ENCODE measurements at places on chromosomes 7 and 10. TPM values are rescaled to one million over a fixed set of nuclear protein-coding genes. Genes with fewer than 3 reads are reported as not detected.

MRC1 gene
- polyA plus RNA-seq, result 0.07 TPM

- DNase-seq, result no peak
- H3K27me3 ChIP-seq, result no peaks in the 10 kb centered on the region
- peaks cover 35% of the 10 kb centered on the region for H3K4me1 ChIP-seq
- no peaks in the 10 kb centered on the region for H3K36me3 ChIP-seq
Measured at GRCh38 chr10:119597405-119598186, 832 bp upstream of the TIAL1 start.

HMX2 gene
- polyA plus RNA-seq, result not detected

- no peaks in the 10 kb centered on the region for H3K36me3 ChIP-seq
- H3K27ac ChIP-seq, result no peak overlapping the region
- no peaks in the 10 kb centered on the region for H3K4me1 ChIP-seq
- DNase-seq, result no peak
- no peaks in the 10 kb centered on the region for H3K27me3 ChIP-seq
Measured at GRCh38 chr10:126160971-126161630, 227.2 kb downstream of the ADAM12 start.

FGF8 gene
- polyA plus RNA-seq, result not detected

DNA sequence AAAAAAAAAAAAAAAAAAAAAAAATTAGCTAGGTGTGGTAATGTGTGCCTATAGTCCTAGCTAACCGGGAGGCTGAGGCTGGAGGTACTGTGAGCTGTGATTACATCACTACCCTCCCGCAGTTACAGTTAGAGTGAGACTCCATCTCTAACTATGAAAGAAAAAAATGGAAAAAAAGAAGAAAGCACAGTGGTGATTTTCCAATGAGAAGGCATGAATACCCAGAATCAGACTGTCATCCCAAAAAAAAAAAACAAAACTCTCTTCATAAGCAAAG lies 269.9 kb upstream of the MKLN1 start:
- H3K27ac ChIP-seq, result peak overlapping the region; percentile 64
- H3K36me3 ChIP-seq, result no peaks in the 10 kb centered on the region
- no peaks in the 10 kb centered on the region for H3K27me3 ChIP-seq

DNA sequence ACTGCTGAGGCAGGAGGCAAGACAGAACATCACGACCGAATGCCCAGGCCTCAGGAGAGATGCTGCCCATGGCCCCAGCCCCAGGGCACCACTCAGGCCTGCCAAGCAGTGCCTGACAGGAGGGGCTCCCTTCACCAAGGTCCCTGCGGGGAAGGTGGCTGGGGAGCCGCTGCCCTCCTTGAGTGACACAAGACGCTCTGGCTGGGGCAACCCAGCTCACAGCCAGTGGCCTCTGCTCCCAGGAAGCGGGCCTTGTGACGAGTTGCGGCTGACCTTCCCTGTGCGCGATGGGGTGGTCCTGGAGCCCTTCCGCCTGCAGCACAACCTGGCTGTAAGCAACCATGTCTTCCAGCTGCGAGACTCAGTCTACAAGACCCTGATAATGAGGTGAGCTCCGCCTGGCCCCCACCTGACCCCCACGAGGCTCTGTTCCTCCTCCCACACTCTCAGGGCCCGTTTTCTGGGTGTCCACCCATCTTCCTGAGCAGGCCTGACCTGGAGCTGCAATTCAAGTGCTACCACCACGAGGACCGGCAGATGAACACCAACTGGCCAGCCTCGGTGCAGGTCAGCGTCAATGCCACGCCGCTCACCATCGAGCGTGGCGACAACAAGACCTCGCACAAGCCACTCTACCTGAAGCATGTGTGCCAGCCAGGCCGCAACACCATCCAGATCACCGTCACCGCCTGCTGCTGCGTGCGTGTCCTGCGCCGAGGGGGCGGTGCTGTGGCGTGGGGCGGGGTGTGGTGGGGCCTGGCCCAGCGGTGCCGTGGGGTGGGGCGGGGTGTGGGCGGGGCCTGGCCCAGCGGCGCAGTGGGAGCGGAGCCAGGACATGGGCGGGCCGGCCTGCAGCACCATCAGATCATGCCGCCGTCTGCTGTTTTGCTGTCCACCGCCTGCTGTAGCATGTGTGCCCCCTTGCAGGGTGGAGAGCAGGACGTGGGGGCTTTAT lies 12.8 kb downstream of the ZMIZ2 start:
- H3K27ac ChIP-seq, result no peak overlapping the region
- no peak overlapping the region for H3K4me3 ChIP-seq
- H3K27me3 ChIP-seq, result no peaks in the 10 kb centered on the region
- DNase-seq, result no peak

DNA sequence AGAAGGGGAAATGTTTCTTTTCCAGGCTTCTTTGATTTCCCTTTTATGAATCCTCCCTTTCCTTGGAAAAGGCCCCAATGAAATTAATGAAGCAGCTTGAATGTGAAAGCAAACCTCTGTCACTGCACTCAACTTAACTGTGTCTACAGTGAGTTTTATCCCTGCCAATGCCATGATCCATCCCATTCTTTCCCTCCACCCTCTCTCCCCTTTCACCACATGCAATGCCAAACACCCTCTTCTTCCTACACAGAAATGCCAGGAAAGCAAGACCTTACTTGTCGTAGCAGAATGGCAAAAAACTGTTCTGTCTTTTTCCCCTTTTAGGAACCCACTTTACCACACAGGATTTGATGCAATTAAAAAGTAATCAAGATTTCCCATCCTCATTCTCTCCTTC lies 47.3 kb upstream of the TRIL start:
- no peaks in the 10 kb centered on the region for H3K27me3 ChIP-seq
- no peaks in the 10 kb centered on the region for H3K4me1 ChIP-seq
- DNase-seq, result no peak
- no peak overlapping the region for H3K27ac ChIP-seq
- no peak overlapping the region for H3K4me3 ChIP-seq

GRCh38 chr10:16439295-16439694 lies 2.5 kb downstream of the PTER start:
- H3K4me3 ChIP-seq, result no peak overlapping the region
- H3K4me1 ChIP-seq, result peaks cover 52% of the 10 kb centered on the region
- no peaks in the 10 kb centered on the region for H3K27me3 ChIP-seq
- no peak for DNase-seq
- no peaks in the 10 kb centered on the region for H3K36me3 ChIP-seq

DNA sequence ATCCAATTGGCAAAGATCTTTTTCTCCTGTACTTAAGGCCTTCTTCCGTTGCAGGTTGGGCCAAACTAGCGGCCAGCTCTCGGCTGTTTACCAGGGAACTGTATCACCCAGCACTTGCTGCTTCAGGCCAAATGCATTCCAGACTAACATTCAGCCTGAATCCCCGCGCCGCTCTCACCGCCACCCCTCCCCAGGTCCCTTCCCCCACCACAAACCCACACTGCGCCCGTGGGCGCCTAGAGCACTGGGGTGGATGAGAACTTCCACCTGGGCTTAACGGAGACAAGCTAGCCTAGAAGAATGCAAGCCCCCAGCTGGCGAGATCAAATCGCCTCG lies 676 bp downstream of the TCAF1 start:
- H3K4me3 ChIP-seq, result peak overlapping the region; percentile 68
- H3K27me3 ChIP-seq, result no peaks in the 10 kb centered on the region
- peak overlapping the region; percentile 75 for H3K27ac ChIP-seq
- H3K36me3 ChIP-seq, result no peaks in the 10 kb centered on the region
- no peak for DNase-seq

CRYGN gene
- polyA plus RNA-seq, result not detected

- no peaks in the 10 kb centered on the region for H3K4me1 ChIP-seq
- DNase-seq, result no peak
- H3K36me3 ChIP-seq, result no peaks in the 10 kb centered on the region
- H3K4me3 ChIP-seq, result no peak overlapping the region
Measured at GRCh38 chr10:121332829-121333765, 265.1 kb downstream of the FGFR2 start.

ODAD2 gene
- polyA plus RNA-seq, result not detected

- H3K4me1 ChIP-seq, result peaks cover 28% of the 10 kb centered on the region
- no peak for DNase-seq
- H3K27me3 ChIP-seq, result no peaks in the 10 kb centered on the region
- H3K27ac ChIP-seq, result no peak overlapping the region
Measured at GRCh38 chr10:30784524-30784896, 155.0 kb upstream of the LYZL2 start.

ZPBP gene
- polyA plus RNA-seq, result not detected

- no peak overlapping the region for H3K27ac ChIP-seq
- no peaks in the 10 kb centered on the region for H3K36me3 ChIP-seq
- no peak overlapping the region for H3K4me3 ChIP-seq
- no peaks in the 10 kb centered on the region for H3K27me3 ChIP-seq
- peaks cover 3% of the 10 kb centered on the region for H3K4me1 ChIP-seq
- DNase-seq, result no peak
Measured at GRCh38 chr7:713139-713457, 13.4 kb upstream of the DNAAF5 start.

DNA sequence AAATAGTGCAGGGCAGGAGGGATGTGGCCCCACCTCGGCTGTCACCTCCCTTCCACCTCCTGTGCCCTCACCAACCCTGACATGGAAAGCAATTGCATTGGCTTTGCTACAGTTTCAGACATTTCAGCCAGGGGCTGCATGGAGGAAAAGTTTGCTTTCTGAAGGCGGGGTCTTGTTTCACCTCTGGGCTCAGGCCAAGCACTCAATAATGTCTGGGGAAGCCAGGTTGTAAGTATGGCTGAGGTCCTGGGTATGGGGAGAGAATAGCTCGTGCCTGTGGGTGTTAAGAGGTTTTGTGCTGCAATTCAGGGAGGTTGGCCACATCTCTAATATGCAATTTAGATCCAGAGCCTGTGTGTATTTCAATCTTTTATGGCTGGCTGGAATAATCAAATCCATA lies 238.4 kb upstream of the MKI67 start:
- no peaks in the 10 kb centered on the region for H3K4me1 ChIP-seq
- no peak for DNase-seq
- H3K27ac ChIP-seq, result no peak overlapping the region

DNA sequence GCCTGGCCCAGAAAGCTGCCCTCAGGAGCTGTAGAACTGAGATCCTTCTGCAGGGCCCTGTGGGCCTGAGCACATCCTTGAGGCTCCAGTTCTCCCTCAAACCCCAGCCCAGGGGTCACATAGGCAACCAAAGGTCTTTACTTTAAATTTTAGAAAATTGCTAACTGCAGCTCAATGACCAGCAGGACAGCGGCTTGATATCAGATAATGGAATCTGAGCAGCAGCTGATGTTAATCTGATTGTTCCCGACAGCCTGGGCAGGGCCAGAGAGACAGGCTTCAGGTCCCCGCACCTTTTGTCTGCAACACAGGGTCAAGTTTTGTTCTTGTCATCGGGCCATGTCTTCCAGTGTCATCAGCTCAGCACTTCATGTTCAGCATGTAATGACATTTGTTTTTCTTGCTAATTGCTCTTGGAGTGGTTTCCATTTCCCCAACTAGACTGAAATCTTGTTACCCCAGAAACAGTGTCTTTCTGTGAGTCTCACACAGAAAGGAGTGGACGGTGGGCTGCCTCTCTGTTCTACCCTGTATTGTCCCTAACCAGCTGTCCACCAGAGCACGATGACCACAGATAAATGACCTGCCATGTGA lies 91.0 kb downstream of the PAXIP1 start:
- no peak overlapping the region for H3K4me3 ChIP-seq
- H3K36me3 ChIP-seq, result no peaks in the 10 kb centered on the region
- H3K27ac ChIP-seq, result no peak overlapping the region
- peaks cover 5% of the 10 kb centered on the region for H3K4me1 ChIP-seq

SEMA3A gene
- not detected for polyA plus RNA-seq

DNA sequence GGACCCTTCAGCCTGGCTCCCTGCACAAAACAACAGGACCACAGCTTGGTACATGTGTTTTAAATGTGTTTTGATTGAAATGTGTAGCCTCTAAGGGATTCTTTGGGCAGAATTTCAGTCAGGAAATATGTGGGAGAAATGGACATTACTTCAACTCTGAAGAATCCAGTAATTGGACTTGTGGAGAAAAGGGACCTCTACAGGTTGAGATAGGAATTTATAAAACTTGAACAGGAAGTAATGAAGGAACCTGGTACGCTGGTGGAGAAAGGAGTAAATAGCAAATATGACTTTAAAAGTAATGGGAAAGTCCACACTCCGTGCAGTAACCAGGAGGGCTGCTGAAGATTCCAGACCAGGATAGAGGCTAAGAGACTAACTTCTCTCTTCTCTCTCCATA lies 220.5 kb downstream of the LHFPL3 start:
- DNase-seq, result no peak
- no peak overlapping the region for H3K4me3 ChIP-seq
- no peaks in the 10 kb centered on the region for H3K4me1 ChIP-seq
- no peaks in the 10 kb centered on the region for H3K27me3 ChIP-seq

- peaks cover 13% of the 10 kb centered on the region for H3K4me1 ChIP-seq
- H3K4me3 ChIP-seq, result no peak overlapping the region
- no peak overlapping the region for H3K27ac ChIP-seq
- no peak for DNase-seq
- no peaks in the 10 kb centered on the region for H3K27me3 ChIP-seq
Measured at GRCh38 chr7:2247141-2247995, 5.3 kb downstream of the NUDT1 start.

- H3K27me3 ChIP-seq, result no peaks in the 10 kb centered on the region
- H3K36me3 ChIP-seq, result no peaks in the 10 kb centered on the region
- no peak overlapping the region for H3K4me3 ChIP-seq
- H3K4me1 ChIP-seq, result no peaks in the 10 kb centered on the region
- H3K27ac ChIP-seq, result no peak overlapping the region
Measured at GRCh38 chr10:15609246-15609645, 110.5 kb downstream of the ITGA8 start.

TMEM229A gene
- not detected for polyA plus RNA-seq

Measured in CD4-positive, alpha-beta memory T cell (primary cell).